Skin of body (tissue), 3 donors: ENCODE measurements at places on chromosomes 11 and 22. TPM values are rescaled to one million over a fixed set of nuclear protein-coding genes. Genes with fewer than 3 reads are reported as not detected.

- no peak for DNase-seq
These were observed 64.2 kb downstream of the EFCAB6 start for GRCh38 chr22:43747877-43748276.

DNA sequence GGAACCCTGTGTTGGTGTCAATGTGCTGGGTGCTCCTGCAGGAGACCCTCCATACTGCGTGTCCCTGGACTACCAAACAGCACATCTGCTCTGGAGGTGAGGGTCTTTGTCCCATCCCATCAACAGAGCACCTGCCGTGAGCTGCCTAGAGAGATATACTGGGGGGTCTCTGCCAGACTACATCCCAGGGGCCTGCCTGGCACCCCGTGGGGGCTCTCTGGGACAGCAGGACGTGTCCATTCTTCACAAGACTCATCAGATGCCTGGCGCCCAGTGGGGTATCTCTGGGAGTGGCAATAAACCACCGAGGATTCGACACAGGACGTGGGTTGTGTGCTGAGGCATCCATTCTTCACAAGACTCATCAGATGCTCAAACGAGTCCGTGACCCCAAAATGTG lies 42.7 kb downstream of the SHANK2 start:
- no peak for DNase-seq

GRCh38 chr11:24171869-24172268 lies 325.0 kb upstream of the LUZP2 start:
- no peak for DNase-seq

DNA sequence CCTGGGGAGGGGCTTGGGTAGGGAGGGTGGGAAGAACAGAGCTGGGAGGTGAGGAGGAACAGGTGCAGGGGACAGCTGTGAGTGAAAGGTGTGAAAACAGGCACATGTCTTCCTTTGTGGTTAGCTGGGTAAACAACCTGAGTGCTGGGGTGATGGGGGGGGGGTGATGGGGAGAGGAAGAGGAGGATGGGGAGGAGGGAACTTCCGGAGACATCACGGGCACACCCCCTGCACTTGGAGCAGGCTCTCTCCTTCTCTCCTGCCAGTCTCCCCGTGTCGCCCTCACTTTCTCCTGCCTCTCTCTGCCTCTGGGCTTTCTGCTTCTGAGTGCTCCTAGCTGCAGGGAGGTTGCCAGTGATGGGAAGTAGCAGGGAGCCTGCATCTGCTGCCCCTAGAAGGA lies 8.8 kb downstream of the CXCR5 start:
- DNase-seq = no peak

- no peak for DNase-seq
These were observed 84.8 kb downstream of the KCNQ1 start for GRCh38 chr11:2529636-2530035.

DNA sequence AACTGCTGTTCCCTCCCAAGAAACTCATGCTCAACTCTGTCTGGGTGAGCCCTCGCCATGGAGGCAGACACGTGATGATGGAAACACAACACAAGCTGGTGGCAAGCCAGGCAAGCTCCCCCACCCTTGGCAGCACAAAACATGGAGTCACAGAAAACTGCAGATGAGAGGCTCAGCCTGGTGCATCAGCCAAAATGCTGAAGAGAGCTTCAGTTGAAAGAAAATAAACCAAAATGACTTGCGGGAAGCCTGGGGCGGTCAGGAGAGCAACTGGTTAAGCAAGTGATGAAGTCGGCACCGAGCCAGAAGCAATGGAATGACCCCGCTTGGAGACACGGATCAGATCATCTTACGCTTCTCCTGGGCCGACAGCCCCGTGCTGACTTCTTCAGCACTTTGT lies 68.3 kb downstream of the C11orf58 start:
- peak; percentile 39 for DNase-seq

DNA sequence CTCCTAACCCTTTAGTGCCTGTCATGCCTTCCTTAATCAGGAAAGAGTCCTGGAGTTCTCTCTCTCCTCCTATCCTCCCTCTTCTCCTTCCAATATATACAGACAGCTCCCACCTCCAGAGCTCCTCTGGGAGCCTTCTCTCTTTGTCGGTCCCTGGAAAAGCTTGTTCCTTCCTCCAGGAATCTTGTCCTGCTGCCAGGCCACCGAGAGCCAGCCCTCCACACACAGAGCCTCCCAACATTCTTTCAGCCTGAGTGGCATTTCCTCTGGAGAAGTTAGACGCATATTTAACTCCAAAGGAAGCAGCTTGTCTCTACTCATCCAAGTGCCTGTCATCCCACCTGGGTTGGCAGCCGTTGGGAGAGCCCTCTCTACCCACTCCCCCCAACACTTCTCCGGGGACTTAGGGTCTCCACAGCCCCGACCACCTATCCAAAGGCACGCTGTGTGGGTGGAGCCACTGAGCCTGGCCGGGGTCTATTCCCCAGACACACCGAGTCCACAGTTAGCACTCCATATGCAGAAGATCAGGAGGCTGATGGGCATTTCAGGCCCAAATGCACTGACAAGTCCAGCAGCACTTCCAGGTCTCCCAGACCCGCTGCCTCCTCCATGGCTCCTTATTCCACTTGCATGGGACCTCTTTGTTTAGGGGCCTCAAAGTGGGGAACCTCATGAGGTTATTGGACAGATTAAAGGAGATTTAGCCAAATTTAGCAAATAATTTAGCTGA lies 31.1 kb downstream of the DKK3 start:
- peak; percentile 86 for DNase-seq

- DNase-seq = no peak
These were observed 26.2 kb upstream of the PARVG start for GRCh38 chr22:44154436-44154942.

- DNase-seq = no peak
These were observed 15.1 kb downstream of the IFT27 start for GRCh38 chr22:36760786-36761185.

GRCh38 chr11:35393098-35393497 lies 26.3 kb downstream of the SLC1A2 start:
- peak; percentile 43 for DNase-seq

GRCh38 chr11:46162700-46163099 lies 41.4 kb upstream of the PHF21A start:
- no peak for DNase-seq

GRCh38 chr11:100460426-100460825 lies 226.7 kb upstream of the ARHGAP42 start:
- DNase-seq = no peak

DNA sequence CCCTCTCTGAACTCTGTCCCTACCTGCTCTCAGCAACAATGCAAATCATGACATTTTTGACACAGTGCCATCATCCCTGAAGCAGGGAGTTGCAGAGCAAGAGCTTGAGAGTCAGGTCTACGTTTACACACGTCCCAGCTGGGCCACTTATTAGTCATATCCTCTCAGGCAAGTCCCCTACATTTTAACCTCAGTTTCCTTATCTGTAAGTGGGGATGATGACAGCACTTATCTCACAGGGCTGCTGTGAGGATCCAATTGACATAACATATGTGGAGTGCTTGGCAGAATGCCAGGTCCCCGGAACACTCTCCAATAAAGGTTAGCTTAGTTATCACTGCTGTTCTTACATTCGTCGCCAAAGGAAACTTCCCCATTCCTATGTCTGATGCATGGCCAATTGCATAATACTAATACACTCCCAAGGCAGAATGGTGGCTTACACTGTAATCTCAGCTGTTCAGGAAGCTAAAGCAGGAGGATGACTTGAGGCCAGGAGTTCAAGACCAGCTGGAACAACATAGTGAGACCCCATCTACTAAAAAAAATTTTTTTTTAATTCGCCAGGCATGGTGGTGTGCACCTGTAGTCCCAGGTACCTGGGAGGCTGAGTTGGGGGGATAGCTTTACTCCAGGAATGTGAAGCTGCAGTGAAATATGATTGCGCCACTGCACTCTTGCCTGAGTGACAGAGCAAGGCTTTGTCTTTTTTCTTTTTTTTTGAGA lies 16.6 kb downstream of the ASCC2 start:
- peak; percentile 5 for DNase-seq

Gene ZNHIT2
- 3.3 TPM for total RNA-seq

Gene SLC22A6
- total RNA-seq = not detected

- DNase-seq = no peak
These were observed 8.8 kb upstream of the SEC14L4 start for GRCh38 chr22:30514252-30514651.

Gene USP2
- 7.0 TPM for total RNA-seq

Gene SPI1
- total RNA-seq = 7.5 TPM

DNA sequence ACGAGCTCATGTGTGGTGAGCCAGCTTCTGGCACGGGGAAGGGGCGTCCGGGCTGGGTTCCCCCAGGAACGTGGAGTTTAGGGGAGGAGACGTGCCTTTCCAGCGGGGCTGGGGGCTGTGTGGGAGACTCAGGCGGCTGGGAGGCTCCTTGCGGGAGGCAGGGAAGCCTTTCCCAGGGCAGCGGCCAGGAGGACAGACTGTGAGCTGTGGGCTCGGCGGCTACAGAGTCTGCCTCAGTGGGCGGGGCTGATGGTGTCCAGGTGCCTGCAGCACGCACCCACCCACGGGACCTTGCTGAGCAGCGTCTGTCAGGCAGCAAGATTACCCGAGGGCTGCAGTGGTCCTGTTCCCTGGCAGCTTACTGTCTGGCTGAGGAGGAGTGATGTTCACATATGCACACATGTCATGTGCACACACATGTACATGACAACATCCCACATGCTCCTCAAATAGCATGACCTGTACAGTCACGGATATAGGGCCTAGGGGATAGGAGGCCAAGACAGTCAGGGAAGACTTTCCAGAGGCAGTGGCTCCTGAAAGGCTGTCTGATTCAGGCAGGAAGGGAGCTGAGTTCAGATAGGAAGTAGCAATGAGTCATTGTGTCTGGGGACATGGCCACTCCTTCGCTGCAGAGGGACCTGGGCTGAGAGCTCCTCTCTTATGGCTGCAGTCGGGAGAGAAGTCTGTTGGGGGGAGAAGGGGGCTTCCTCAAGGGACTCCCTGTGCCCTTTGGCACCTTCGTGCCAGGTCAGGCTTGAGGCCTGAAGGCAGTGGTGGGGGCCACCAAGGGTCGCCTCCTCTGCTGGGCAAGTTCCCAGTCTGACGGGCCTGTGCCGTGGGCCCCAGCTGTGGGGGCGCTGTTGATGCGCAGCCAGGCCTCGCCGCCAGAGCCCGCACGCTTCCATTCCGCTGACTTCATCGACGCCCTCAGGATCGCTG lies 23.3 kb upstream of the PPP6R3 start:
- DNase-seq = peak; percentile 20
